Caco-2 (cell line): ENCODE measurements at places on chromosomes 6 and 20. TPM values are rescaled to one million over a fixed set of nuclear protein-coding genes. Genes with fewer than 3 reads are reported as not detected.

Gene AGPAT4
- 9.2 and 12.0 TPM in 2 replicates for total RNA-seq

DNA sequence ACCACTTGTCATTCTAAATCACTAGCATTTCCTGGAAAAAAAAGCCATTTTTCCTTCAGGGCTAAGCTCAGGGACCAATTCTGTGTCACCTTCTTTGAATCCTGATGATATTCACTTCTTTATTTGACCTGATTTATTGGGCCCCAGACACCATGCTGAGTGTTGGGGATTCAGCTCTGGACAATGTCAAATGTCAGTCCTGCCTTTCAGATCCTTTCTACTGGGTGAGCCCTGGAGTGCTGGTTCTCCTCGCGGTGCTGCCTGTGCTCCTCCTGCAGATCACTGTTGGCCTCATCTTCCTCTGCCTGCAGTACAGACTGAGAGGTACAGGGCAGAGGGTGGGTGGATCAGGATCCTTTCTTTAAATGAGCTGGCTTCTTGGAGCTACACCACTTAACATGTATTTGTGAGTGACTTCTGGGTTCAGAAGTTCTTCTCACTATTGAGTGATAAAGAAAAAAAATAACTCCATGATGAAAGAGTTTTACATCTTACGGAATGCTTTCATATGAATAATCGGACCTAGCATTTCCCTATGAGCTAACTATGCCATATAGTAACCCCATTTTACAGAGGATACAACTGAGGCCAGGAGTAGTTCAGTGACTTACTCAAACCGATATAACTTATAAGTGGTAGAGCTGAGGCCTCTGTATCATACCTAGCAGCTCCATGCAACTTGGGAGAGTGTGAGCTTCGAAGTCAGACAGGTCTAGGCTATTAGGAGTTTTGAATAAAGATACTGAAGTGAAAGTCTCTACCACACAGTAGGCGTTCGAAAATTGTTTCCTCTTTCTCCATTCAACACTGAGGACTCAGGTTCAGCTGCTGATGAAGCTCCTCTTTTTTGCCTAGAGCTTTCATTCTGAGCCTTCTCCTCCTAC is 9.3 kb downstream of the MOG start:
- no peak overlapping the region for H3K27ac ChIP-seq
- no peaks in the 10 kb centered on the region for H3K27me3 ChIP-seq
- no peaks in the 10 kb centered on the region for H3K4me1 ChIP-seq

GRCh38 chr6:107419733-107420132 is 39.6 kb downstream of the PDSS2 start:
- H3K36me3 ChIP-seq = no peaks in the 10 kb centered on the region
- H3K27ac ChIP-seq = no peak overlapping the region
- H3K4me1 ChIP-seq = no peaks in the 10 kb centered on the region
- no peaks in the 10 kb centered on the region for H3K27me3 ChIP-seq
- no peak overlapping the region for H3K4me3 ChIP-seq

DNA sequence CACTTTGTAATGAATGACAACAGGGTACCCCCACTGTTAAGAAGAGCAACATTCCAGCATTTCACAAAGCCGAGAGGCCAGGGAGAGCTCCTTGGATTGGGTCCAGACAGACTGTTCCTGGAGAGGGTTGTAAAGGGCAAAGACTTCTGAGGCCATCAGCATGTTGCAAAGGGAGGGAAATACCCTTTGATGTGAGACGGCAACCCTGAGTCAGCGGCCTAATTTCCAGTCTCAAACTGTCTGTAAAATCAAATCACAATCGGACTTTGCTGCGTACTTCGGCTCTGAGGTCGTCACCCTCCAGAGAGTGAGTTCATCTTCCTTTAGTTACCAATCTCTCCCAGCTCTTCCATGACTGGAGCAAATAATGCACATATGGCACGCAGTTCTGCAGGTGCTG is 101.0 kb upstream of the DTNBP1 start:
- H3K27me3 ChIP-seq = no peaks in the 10 kb centered on the region; the same call in 1 of the 2 replicates
- H3K27ac ChIP-seq = no peak overlapping the region
- H3K4me3 ChIP-seq = no peak overlapping the region
- no peaks in the 10 kb centered on the region for H3K36me3 ChIP-seq
- DNase-seq = peak; percentile 42

DNA sequence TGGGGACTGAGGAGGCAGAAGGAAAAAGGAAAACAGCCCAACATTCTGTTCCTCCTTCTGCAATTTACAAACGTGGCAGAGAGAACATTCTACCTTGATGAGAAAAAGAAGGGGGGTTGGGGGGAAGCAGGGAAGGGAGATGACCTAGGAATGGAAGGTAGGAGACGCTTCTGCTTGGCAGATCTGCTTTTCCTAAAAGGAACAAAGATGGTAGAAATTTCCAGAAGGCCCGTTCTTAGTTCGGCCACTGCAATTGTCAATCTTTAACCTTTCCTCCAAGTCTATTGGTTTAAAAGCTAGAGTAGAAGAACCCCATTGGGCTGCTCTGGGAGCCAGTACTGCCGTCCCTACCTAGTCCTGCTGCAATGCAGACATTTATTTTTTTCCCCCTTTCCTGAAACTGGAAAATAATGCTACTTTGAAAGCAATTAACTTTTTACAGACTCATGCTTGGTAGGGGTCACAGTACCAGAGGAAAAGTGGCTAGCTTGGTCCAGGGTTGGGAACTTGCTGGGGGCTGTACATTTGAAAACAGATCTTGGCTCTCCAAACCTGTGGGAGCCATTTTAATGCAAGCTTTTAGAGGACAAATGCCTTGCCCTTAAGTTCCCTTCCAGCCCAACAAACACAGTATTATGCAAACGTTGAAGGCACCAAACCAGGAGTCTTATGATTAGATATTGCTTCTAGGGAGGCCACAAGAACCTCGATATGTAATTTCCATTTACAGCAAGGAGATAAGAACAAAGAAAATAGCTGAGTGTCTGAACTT is 2.6 kb downstream of the ZMYND8 start:
- no peaks in the 10 kb centered on the region for H3K27me3 ChIP-seq
- peaks cover 2% of the 10 kb centered on the region; the same call in 1 of the 2 replicates for H3K36me3 ChIP-seq
- peak overlapping the region; percentile 38 for H3K4me3 ChIP-seq
- DNase-seq = no peak
